ENCODE measurements at places on chromosomes 11 and 22.

DNA sequence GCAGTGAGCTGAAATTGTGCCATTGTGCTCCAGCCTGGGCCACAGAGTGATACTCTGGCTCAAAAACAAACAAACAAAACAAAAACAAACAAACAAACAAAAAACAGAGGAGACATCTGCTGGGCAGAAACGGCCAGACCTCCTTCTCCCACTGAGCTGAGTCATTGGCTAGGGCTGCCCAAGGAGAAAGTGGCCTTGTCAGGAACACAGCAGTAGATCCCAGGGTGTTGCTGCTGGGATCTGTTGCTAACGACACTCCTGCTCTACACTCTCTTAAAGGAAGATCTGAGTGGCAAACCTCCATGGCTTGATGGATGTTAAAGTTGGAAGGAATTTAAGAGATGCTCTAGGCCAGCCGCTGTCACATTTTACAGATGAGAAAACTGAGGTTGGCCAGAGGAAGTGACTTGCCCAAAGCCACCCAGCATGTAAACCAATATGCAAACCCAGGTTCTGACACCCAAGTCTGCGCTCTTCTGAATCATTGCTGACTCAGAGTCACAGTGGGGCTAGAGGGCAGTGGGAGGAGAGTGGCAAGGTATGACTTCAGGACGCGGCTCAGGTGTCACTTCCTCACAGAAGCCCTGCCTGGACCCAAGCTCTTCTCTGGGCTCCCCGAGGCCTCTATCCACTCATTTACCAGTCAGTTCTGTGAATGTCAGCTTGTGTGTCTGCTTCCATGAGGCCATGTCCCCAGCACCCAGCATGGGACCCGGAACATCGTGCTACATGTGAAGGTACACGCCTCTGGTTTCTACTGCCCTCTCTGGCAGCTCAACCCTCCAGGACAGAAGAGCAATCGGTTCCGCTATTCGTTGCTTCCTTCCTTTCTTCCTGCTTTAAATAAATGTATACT, 11.3 kb upstream of the GDPD5 start:
- no peak for DNase-seq

- no peak for DNase-seq
Measured at GRCh38 chr22:21981874-21982273, 713 bp downstream of the TOP3B start.

DNA sequence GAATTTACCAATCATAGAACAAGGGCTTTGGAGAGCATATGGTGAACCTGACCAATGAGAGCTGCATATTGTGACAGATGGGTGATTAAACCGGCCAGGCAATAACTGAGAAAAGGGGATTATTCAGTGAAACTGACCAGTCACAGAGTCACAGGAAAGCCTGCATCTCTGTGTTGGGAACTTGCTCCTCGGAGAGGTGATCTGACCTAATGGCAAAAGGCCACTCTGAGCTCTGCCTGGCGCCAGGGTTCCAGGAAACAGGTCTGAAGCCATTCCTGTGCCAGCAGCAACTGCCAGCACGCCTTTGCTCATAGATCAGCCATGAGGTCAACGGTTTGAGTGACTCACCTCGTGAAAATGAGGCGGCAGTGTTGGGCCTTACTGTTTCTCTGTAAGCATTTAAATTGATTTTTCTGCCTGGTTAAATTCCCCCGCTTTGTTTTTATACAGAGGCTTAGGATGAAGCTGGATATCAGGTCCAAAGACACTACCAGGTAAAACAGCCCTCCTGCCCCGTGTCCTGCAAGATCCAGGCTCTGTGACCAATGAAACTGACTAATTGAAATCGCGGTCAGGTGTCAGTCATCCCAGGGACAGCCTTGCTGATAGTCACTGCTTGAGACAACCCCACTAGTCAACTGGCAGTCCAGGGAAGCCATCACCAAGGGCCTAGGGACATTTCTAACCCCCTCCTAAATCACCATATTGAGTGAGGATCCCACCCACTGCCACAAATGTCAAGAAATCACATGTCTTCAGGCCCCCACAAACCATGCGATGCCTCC, 35.8 kb upstream of the MYOD1 start:
- no peak for DNase-seq

- DNase-seq, result no peak
Measured at GRCh38 chr11:77868744-77869143, 47.8 kb downstream of the AAMDC start.

DNA sequence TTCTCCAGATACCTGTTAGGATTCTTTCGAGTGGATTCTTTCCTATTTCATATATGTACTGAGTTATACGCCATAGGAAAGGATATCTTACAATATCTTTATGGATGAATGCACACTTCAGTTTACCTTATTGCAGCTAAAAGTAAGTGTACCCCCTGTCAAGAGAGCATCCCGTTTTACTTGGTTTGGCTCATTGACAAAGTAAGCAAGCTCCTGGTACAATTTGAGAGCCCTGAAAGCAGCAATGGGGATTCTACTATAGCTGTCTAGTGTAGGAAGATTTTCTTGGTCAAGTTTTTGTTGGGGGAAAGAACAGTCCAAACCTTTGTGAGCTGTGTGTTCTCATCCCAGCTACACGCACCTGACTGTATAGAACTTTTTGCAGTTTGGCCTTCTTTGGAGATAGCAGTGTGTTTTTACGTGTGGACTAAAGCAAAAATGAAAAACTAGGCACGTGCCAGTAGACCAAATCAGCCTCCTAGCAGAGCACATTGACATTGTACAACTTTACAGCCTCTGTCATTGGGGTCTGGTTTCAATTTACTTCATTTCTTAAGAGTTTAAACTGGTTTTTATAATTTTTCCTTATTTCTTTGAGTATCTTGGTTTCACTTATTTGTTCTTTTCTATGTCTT, 44.0 kb downstream of the PPP6R3 start:
- no peak for DNase-seq

DNA sequence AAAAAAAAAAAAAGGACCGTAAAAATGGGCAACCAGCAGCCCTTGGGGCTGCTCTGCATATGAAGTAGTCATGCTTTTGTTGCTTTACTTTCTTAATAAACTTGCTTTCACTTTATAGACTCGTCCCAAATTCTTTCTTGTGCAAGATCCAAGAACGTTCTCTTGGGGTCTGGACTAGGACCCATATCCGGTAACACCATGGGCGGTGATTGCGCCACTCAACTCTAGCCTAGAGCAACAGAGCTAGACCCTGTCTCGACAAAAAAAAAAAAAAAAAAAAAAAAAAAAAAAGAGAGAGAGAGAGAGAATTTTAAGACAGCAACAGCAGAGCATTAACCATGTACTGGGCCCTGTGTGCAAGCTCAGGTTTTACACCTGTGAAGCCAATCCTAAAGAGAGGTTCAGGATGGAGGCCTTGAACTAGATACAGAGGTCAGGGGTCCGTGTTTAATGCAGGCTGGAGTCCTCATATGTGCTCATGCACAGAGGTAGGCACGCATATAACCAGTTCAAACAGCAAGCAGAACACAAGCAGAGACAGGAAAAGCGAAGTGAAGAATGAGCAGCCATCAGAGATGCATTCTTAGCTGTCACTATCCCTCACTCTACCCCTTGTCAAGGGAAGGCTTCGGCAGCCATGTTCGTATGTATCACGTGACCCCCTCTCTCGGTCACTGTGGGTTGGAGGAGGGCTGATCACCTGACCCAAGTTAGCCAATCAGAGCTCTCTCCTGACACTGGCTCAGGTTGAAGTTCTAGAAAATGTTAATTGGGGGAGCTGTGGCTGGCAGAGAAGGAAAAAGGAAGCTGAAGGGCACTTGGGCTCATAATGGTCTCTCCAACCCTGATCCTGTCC, 16.7 kb upstream of the SYT12 start:
- DNase-seq, result no peak

- no peak for DNase-seq
Measured at GRCh38 chr11:79173615-79174014, 267.2 kb downstream of the TENM4 start.

GRCh38 chr11:11318961-11319360, 34.1 kb downstream of the CSNK2A3 start:
- no peak for DNase-seq

GRCh38 chr22:38313384-38313955, 3.8 kb downstream of the CSNK1E start:
- DNase-seq, result no peak

GRCh38 chr11:1879941-1880720, 11.6 kb downstream of the PRR33 start:
- DNase-seq, result no peak

- no peak for DNase-seq
Measured at GRCh38 chr11:130124096-130124495, 35.5 kb upstream of the ST14 start.

DNA sequence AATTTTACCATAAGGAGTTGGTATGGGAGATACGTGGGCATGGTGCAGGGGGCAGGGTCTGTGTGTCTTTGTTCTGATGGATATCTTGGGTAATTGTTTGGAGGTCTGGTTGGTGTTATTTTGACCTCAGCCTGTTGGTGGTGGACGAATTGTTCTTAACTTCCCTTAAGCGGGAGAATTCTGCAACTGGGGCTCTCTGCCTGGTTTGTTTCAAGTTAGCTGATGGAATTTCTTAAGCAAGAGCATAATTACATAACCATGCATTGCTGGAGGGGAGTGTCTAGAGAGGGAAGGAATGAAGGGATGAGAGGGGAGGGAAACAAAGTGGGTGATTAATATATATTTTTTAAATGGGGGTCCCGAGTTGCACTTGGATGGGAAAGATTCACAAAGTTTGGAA, 908.5 kb upstream of the RAG2 start:
- no peak for DNase-seq

GRCh38 chr11:132064987-132065620, 694.7 kb downstream of the NTM start:
- DNase-seq, result no peak

Measured in nephron progenitor cell (in vitro differentiated cells).